ENCODE measurements at places on chromosomes 1 and 21.

DNA sequence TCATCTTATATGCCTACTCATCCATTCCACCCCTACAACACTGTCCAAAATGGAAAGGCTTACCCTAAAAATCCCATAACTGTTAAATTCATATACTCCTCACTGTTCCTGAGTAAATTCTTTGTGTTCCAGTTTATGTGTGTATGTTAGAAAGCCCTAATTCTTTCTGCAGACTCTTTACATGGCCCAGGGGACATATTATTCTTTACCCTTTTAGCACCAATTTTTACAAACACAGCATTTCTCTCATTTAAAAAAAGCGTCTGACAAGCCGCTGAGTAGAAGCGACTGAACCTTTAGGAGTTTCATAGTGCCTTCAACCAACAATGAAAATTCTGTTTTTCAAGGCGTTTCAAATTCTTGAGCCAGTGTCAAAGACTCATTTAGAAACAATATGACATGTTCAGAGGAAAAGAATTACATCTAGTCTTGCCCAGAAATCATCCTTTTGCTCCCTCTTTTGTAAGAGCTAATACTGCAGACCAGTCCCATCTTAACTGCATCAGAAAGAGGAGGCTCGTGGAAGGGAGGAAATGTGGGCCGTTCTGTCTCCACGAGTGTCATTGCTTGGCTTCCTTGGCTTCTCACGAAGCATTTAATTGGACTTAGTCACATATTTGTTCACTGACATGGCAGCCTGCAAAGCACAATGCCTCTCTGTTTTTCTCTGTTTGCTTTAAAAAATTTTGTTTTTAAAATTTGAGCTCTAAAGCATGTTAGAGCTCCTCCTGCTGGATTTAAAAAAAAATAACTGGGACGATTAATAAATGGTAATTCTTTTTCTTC, 21.3 kb upstream of the C1orf105 start:
- peak; percentile 87 for DNase-seq

DNA sequence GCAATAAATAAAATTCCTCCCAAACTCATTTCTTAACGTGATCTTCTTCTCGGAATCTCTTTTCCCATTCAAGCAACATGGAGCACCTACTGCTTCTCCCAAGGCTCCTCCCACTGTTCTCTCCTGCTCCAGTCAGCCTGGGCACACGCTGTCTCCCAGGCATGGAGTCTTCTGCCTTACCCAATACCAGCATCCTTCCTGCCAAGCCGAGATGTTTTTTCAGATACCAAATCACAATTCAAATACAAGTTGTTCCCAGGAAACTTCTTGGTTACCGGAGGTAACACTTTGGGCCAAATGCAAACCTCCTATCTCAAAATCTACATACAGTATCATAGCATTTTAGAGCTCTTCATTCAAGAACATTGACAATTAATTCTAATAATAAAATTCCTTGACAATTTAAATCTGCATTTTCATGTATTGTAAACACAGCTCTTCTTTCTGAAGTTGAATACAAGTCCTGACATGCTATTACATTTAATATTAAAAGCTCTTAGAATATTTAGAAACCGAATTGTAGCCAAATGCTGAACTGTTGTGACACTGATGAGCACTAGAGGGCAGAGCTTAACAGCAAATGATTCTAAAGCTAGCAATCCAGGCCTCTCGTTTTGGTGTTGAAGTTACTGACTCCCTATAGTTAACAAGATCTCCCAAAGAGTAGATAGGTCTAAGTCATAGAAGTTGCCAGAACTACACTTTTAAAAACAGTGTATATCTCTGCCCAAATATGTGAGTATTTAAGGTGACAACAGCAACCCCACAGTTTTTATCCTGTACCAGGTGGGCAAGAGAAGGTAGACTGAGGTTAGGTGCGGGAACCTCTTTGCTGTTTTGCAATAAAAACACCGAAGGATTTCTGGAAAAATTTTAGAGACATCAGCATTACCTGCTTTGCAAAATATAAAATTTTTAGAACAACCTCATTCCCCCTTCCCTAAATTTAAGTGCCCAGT, 52.3 kb downstream of the BCAR3 start:
- DNase-seq, result peak; percentile 69

- DNase-seq, result no peak
Measured at GRCh38 chr1:22851517-22851916, 121.1 kb downstream of the LACTBL1 start.

DNA sequence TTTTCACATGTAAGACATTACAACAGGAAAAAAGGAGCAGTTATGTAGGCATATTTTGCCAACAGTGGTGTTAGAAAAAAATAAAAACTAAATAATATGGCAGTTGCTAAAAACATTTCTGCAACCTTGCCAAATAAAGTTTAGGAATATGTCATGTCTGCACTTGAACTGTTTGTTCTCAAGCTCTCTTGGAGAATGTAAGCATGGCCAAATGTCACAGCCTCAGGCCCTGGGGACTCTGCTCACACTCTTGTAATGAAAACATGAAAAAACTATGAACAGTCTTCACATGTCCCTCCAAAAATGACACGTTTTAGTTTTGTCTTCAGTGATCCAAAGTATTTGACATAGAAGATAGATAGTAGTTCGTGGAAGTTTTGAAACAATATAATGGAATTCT, 753.3 kb downstream of the LTN1 start:
- no peak for DNase-seq

DNA sequence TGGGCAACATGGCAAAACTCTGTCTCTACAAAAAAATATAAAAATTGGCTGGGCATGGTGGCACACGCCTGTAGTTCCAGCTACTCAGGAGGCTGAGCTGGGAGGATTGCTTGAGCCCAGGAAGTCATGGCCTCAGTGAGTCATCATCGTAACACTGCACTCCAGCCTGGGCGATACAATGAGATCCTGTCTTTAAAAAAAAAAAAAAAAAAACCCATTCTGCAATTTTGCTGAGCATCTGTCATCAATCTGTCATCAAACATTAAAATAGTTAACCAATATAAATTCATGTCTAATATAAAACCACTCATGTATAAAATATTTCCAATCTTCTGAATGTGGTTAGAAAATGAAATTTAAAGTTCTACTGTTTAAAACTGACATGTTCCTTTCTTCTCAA, 56.9 kb downstream of the LPAR3 start:
- no peak for DNase-seq

DNA sequence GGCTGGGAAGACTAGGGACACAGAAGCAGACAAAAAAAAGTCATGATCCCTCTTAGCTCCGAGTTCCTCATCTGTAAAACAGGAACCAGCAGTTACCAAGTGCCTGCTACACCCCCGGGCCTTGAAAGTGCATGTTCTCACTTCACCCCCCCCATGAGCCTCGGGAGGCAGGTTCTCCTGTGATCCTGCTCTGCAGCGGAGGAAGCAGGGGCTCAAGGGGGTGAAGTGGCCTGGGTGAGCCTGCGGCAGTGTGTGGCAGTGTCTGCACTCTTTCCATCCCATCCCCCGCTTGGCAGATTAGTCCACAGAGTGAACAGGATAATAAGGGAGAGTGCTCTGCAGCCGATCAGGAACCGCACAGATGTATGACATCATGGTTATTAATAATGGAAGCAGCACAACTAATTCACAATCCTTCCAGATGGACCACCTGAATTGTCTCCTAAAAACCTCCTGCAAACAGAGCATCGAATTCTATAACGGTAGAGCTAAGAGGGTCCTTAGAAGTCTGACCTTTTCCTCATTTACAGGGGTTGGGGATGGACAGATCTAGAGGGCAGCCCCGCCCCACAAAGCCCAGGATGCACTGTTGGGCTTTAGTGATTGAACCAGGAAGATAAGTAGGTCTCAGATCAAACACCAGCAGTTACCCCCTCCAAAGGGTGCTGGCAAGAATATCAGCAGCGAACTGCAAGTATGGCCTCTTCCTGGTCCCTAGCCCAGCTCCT, 174.1 kb upstream of the EDN2 start:
- no peak for DNase-seq

GRCh38 chr1:170503665-170504064, 28.3 kb upstream of the GORAB start:
- no peak for DNase-seq

GRCh38 chr1:5755552-5756125, 236.6 kb downstream of the NPHP4 start:
- no peak for DNase-seq

DNA sequence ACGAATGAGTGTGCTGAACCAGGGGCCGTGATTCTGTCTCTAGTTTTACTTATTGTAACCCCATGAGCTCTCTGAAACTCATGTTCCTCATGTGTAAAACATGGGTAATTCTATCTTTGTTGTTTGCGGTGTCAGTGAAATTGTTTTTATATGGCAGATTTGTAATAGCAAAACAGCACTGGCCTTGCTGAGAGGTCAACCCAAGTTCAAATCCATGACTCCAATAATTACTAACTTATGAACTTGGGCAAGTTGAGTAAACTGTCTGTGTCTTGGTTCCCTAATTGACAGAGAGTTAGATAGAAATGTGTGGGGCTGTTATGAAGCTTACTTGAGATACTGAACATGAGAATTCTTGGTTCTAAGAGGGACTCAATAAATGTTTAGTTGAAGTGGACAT, 17.8 kb downstream of the C1orf116 start:
- DNase-seq, result no peak

DNA sequence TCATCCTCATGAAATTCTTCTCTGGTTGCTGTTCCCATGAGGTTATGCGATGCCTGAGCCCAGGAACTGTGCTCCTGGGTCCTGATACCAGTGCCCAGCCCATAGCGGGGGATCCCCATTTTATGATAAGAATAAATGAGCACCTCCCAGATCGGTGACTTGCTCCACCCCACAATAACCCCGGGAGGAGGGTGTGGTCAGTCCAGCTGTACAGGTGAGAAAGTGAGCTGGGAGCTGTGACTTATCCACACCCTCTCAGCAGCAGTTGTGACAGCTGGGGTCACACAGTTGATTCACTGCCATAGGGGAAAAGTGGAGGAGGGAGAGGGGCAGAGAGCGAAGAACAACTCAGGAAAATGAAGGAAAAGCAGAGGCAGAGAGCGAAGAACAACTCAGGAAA, 33.4 kb downstream of the OR2G3 start:
- no peak for DNase-seq

- peak; percentile 97 for DNase-seq
Measured at GRCh38 chr1:93179886-93180722, at the start of gene TMED5. TMED5 (minus strand) TSS chr1:93180413; CDS start chr1:93180242, 171 bp downstream.

- no peak for DNase-seq
Measured at GRCh38 chr21:35120631-35121180, 71.6 kb upstream of the RUNX1 start.

GRCh38 chr21:40383951-40384350, 463.0 kb downstream of the DSCAM start:
- no peak for DNase-seq

DNA sequence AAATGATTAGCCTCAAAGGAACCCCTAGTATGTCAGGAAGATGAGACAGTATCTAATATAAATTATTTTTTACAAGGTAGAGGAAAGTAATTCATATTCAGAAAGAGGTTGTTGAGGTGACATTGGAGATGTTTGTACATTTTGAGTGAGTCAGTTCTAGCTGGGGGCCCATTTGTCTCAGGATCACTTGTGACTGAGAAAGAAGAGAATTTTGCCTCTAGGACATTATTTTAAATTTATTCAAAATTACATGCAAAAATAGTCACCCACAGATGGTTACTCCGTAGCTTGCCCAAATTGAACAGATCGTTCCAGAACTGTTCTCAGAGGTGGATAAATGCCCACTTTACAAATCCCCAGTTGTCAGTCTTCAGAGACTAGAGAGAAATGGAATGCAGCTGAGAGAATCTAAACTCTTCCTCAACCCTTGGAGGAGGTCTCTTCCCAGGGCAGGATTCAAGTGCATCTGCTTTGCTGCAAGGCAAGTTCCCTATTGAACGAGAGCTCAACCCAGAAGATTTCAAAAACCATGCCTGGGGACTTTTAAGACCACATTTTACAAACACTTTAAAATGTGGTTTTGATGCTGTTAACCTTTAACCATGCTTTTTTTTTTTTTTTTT, 987.8 kb upstream of the ADAMTS5 start:
- no peak for DNase-seq

GRCh38 chr1:17883136-17883535, 128.0 kb downstream of the ACTL8 start:
- no peak for DNase-seq

GRCh38 chr1:109789551-109790180, 25.9 kb upstream of the EPS8L3 start:
- no peak for DNase-seq

- DNase-seq, result no peak
Measured at GRCh38 chr21:35072960-35073359, 23.9 kb upstream of the RUNX1 start.

DNA sequence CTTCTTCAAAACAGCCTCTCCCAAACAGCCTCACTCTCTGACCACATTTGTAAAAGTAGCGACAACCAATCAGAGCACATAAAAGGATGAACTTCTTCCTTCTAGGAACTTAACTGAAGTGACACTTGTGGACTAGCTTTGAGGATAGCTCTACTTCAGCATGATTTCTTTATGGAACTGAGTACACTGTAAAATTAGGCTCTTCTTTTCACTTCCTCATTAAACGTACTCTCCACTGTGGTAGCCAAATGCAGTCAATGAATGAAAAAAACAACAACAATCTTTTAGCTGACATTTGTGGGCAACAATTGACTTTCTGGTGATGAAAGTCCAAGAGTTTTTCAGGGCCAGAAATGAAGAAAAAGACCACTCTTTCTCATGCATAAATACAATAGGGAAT, 9.6 kb downstream of the LRRC53 start:
- DNase-seq, result no peak

GRCh38 chr1:227272428-227272827, 45.9 kb downstream of the CDC42BPA start:
- no peak for DNase-seq

DNA sequence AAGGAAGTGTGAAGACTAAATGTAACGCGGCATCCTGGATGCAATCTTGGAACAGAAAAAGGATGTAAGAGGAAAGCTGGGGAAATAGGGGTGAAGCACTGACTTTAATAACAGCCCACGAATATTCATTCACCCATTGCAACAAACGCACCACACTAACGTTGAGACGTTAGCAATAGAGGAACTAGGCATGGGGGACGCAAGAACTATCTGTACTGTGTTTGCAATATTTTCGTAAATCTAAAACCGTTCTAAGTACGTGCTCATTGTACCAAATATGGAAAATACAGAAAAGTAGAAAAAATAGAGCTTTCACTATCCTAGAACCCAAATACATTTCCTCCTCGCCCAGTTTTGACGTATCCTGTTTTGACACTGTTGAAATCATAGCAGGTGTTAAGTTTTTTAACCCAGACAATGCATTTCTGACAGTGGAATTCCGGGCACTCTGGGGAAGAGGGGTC, 3.9 kb downstream of the LAPTM5 start:
- DNase-seq, result no peak

DNA sequence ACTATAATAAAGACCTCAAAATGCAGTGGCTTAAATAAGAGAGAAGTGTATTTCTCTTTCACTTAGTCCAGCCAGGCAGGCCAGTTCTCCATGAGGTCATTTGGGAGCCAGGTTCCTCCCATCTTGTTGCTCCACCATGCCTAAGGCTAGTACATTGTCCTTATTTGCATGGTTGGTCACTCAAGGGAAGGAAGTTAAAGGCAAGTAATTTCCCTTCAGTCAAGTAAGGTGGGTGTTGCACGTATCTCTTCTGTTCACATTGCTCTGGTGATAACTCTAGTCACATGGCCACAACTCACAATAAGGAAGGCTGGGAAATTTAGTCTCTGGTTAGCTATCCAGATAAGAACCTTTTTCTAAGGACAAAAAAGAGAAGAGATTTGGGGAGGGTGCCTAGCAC, 27.2 kb upstream of the TADA1 start:
- DNase-seq, result peak; percentile 11
